ENCODE measurements at places on chromosomes 12 and 14.

GRCh38 chr12:123771261-123771660 is 9.2 kb downstream of the DNAH10 start:
- no peak for DNase-seq

GRCh38 chr12:60227916-60228315 is 632.1 kb downstream of the SLC16A7 start:
- no peak for DNase-seq

- DNase-seq, result no peak
Measured at GRCh38 chr12:85457016-85457415, 177.0 kb downstream of the ALX1 start.

GRCh38 chr14:68947802-68948201 is 31.3 kb downstream of the ACTN1 start:
- DNase-seq, result no peak

DNA sequence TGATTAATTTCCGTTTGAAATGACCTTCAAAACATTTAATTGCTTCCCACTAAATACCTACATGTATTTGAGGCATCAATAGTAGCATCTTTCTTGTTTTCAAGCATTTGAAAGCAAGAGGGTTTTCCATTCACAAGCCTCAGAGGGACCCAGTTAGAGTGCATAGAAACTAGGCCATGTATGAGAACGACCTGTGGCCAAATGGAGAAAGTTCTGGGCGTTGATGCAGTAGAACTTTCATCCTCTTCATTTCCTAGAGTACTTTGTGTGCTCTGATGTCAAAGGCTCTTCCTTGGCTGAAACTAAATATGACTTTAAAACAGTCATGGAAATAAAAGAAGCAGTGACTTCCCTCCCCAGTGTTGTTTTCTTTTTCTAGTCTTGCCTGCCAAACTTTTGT is 944 bp upstream of the DHRS7 start:
- no peak for DNase-seq

GRCh38 chr12:89817501-89818226 is 109.0 kb upstream of the ATP2B1 start:
- no peak for DNase-seq

Measured in CD4-positive, alpha-beta T cell treated with Interleukin-6 at 100 ng/mL for 8 hours (primary cell).